Stimulated activated CD8-positive, alpha-beta memory T cell treated with anti-CD3 and anti-CD28 coated beads, Interleukin-7, amount 100 ng/mL, for 4 hours (primary cell): ENCODE measurements at places on chromosomes 6 and 20.
A peak's percentile ranks its signal among the peaks of the same experiment; 100 is the strongest.

DNA sequence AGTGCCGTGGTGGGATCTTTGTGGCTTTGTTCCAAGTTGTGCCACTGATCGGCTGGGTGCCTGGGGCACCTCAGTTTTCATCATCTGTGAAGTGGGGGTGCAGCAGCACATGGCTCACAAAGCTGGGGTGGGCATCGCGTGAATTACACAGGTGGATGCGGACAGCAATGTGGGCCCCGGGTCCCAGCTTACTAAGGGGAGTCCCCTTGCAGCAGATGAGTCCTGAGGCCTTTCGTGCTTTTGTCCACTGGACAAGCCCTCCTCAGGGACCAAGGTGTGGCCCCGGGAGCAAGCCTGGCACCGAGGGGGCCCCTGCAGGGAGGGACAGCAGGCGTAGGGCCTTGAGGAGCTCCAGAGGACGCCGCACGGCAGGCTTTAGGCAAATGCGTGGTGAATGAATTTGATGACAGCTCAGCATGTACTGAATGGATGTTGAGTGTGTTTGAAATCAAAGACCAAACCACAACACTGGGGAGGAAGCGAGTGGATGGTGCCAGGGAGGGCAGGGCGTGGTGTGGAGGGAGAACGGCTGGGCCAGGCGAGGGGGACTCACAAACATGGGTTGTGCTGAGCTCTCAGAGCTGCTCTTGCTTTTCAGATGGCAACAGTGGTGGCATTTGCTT is 53.2 kb downstream of the IRF4 start:
- no peak for DNase-seq

- no peak for DNase-seq
These were observed 811.9 kb downstream of the MAFB start for GRCh38 chr20:39876976-39877635.

DNA sequence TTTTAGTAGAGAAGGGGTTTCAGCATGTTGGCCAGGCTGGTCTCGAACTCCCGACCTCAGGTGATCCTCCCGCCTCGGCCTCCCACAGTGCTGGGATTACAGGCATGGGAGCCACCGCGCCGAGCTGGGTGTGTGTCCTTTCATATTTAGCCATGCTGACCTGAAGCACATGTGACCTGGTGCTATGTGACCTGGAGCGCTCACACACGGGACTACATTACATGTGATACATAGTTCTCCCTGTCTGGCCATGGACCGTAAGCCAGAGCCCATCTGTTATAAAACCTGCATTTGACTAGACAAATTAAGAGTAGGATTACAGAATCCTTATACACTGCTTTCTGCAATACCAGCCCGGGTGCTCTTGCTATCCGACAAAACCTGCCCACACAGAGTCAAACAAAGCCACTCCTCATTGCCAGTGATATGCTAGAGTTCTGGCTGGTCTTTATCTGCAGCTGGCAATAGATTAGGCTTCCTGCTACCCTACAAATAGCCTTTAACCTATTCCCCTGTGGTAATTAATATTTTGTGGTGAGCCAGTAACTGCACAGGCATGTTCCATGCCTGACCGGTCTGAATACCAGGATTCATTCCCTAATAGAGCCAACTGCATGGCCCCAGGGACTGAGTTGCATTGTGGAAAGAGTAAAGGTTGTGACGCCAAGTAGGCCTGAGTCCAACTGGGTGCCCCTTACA is 26.3 kb upstream of the FAM50B start:
- no peak for DNase-seq

- DNase-seq, result no peak
These were observed 39.0 kb upstream of the SASH1 start for GRCh38 chr6:148303616-148304015.

DNA sequence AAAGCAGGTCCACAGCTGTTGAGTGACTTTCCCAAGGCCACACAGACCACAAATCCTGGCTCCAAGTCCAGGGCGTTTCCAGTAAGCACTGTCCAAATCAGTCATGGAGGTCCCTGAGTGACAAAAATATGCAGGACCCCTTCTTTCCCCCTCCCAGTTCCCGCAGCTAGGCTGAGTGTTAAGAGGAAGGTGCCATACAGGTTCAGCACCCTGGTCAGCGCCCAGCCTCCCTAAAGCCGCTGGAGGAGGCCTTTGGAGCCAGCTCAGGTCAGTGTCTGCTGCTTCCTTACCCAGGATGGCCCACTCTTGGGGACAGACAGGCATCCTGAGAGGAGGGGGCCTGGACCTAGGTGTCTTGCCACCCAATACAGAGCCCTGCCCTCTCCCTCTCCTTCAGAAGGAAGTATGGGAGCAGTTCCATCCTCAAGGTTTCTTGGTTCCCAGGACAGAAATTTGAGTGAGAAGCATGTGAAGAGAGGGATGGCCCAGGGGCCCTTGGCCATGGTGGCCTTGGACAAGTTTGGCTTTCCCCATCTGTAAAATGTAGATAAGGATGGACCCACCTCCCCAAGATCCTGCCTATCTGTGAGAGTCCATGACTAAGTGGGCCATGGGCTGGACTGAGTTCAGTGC is 13.2 kb downstream of the TMEM74B start:
- DNase-seq, result no peak

- DNase-seq, result peak; percentile 43
These were observed 3.1 kb upstream of the LAMA5 start for GRCh38 chr20:62370115-62370806.

GRCh38 chr6:131510094-131510493 is 62.9 kb upstream of the ARG1 start:
- no peak for DNase-seq

DNA sequence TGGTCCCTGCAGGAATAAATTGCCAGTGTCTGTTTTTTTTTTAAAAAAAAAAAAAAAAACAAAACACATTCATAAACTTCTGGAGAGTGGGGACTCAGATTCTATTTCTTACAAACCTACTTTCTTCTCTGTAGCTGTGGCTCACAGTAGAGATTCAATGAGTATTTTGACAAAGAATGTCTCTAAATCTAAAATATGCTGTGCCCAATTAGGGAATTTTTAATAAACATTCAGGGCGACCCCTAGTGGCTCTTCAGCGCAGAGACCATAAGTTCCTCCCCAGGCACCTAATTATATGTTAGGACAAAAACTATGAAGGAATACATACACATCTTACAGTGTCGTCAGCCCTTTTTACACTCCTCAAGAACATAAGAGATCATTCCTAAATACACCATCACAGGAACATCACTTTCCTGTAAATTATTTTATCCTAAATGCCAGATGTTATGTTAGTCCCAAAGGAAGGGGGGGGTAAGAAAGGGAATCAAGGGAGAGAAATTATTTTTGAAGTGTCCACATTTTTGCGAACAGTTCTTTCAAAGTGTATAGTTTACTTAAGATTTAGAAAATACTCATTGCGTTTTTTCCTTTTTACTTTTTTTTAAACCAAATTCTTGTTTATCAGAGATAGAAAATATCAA is 21.8 kb upstream of the NAA20 start:
- no peak for DNase-seq

GRCh38 chr6:142929751-142930358 is 15.1 kb downstream of the HIVEP2 start:
- DNase-seq, result no peak

GRCh38 chr6:2733324-2733723 is 17.4 kb downstream of the MYLK4 start:
- DNase-seq, result no peak

GRCh38 chr6:32298632-32299336 is 72.9 kb downstream of the TSBP1 start:
- DNase-seq, result no peak

GRCh38 chr6:149895833-149896271 is 2.1 kb downstream of the RAET1E start:
- DNase-seq, result peak; percentile 15

DNA sequence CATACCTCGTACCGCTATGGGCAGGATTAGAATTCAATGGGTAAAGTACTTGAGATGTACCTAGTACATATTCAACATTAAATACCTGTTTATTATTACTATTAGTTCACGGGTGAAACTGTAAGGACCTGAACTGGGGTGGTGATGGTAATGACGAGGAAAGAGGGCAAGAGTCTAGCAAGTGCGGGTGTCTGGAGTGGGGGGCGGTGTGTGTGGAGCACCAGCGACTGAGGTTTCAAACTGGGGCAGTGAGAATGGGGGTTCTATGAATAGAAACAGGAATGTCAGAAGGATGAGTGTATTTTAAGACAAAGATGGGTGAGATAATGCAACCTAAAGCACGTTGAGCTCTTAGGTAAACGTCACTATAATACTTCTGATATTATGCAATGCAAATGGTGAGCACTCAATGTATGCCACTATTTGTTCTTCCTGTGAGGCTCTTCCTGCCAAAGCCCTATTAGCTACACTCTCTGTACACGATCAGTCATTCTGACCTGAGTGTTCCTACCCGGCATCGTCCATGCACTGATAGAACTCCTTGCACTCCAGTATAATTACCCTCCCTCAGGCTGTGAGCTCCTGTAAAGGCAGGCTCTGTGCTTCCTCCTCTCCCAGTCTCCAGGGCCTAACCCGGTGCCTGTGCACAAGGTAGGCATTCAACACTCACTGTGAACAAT is 55.0 kb downstream of the ALDH5A1 start:
- no peak for DNase-seq

DNA sequence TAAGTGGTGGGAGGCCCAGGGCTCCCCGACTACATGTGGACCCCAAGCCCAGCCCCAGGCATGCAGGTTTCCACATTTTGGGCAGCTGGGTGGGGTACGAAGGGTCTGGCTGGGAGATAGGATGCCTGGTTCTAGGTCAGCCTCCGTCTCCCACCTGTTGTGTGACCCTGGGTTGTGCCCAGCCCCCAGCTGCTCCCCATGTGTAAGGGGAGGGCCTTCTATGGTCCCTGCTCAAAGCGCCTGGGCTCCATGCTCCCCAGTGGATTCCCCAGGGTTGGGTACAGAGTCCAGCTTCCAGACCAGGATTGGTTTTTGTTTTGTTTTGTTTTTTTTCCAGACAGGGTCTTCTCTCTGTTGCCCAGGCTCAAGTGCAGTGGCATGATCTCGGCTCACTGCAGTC is 1.1 kb upstream of the VWA7 start:
- no peak for DNase-seq

GRCh38 chr6:95572098-95572497 is 5.2 kb upstream of the MANEA start:
- no peak for DNase-seq

DNA sequence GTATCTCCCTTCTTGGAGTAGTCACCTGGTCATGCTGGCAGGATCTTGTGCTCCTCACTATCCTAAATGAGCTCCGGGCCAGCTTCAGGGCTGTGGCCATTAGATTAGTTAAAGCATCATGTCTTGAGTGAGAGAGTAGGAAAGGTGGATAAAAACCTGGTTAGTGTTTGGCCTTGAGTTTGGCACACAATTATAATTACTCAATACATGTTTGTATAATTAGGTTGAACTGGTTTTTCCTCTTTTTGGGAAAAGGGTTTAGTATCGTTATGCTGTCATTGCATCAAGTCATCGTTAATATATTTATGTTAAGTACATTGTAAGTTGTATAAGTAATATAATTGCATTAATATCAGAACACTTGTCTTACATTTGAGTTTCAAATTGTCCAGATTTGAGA is 126.3 kb downstream of the CDKAL1 start:
- DNase-seq, result no peak

DNA sequence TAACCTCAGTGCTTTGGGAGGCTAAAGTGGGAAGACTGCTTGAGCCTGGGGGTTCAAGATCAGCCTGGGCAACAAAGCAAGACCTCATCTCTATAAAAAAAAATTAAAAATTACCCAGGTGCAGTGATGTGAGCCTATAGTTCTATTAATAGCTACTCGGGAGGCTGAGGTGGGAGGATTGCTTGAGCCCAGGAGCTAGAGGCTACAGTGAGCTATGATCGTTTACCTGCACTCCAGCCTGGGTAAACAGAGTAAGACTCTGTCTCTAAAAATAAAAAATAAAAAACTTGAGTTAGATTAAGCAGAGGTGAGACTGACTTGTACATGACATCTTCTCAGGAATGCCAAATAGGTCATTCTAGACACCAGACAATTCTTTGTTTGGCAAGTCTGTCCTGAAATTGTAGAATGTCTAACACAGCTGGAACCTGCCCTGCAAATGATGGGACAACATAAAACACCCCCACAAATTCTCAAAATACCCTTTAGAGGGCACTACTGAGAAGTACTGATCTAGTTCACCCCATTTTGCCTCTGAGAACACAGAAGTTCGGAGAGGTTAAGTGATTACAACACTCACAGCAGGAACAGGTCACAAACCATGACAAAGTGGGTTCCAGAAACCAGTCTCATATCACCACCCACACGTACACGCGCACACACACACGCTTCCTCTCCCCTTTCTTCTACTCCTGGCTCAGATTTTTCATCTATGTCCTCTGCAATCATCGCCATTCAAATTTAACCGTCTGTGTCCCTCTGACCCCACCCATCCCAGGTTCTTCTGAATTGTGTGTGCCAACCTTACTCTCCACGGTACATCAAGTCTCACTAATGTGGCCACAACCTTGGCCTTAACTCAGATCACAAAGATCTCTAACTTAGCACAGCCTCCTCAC is 38.3 kb downstream of the ARHGAP18 start:
- DNase-seq, result peak; percentile 71

DNA sequence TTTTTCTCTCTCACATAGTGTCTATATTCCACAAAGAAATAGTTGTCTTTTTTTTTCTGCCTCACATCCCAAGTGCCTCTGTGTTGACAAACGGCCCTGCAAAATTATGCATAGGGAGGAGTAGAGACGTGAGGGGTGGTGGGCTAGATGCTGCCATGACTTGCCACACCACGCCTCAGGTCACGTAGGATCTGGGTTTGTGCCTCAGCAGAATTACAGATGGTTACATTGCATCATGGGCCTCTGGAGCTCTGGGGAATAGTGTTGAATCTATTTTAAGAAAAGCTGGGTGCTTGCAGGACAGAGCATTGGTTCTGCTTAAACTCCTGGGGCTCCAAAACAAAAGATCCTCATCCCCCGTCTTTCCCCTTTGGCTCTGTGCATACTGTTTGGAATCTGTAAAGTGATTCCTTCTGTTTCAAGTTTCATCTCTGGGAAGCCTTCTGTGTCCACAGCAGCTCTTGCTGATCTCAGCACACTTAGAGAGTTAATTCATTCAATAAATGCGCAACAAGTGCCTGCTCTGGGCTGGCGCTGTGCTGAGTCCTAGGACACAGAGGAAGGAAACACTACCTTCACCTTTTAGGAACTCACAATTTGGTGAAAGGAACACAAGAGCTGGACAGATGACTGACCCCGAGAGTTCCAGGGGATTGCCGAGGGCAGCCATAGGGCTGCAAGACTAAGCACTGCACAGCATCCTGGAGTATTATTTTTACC is 2.4 kb downstream of the FANCE start:
- no peak for DNase-seq

- no peak for DNase-seq
These were observed 40.9 kb downstream of the ALDH8A1 start for GRCh38 chr6:134908906-134909516.
